Occipital lobe (tissue), 3 donors: ENCODE measurements at places on chromosomes 4 and X. TPM values are rescaled to one million over a fixed set of nuclear protein-coding genes. Genes with fewer than 3 reads are reported as not detected.

UCP1 gene
- total RNA-seq: not detected

ANKRD50 gene
- total RNA-seq: 114 TPM

ABCD1 gene
- total RNA-seq: 5.0 TPM

OTC gene
- total RNA-seq: 0.31 TPM

PTTG2 gene
- total RNA-seq: not detected

SULT1E1 gene
- 8.4 TPM for total RNA-seq

NSUN7 gene
- total RNA-seq: 4.4 TPM

CFI gene
- total RNA-seq: 3.1 TPM

CCDC120 gene
- 2.0 TPM for total RNA-seq

MAGED4 gene
- total RNA-seq: 46.2 TPM

VSIG4 gene
- total RNA-seq: 22.6 TPM

VCX2 gene
- not detected for total RNA-seq

IL2 gene
- not detected for total RNA-seq

CCNB3 gene
- total RNA-seq: 0.31 TPM

TBX22 gene
- total RNA-seq: not detected

CXCL6 gene
- total RNA-seq: 0.62 TPM

KCTD8 gene
- total RNA-seq: 1.2 TPM

S100P gene
- 1.6 TPM for total RNA-seq

MUC7 gene
- not detected for total RNA-seq

GSX2 gene
- total RNA-seq: 1.1 TPM

DCX gene
- total RNA-seq: 389 TPM

SLC25A14 gene
- 20.0 TPM for total RNA-seq

GLRA3 gene
- 5.0 TPM for total RNA-seq

ATP2B3 gene
- total RNA-seq: 7.2 TPM

RPS6KA6 gene
- total RNA-seq: 26.8 TPM

SH3BGRL gene
- 76.1 TPM for total RNA-seq

CPZ gene
- total RNA-seq: 3.9 TPM

FRMPD4 gene
- total RNA-seq: 34.5 TPM

VGLL1 gene
- total RNA-seq: not detected

ZNF330 gene
- total RNA-seq: 23.4 TPM

PF4V1 gene
- 2.5 TPM for total RNA-seq

FAM9B gene
- not detected for total RNA-seq

TLR7 gene
- total RNA-seq: 1.2 TPM

HPGD gene
- total RNA-seq: 4.2 TPM

PHOX2B gene
- not detected for total RNA-seq

DUSP21 gene
- total RNA-seq: not detected

DSPP gene
- 0.16 TPM for total RNA-seq

DRP2 gene
- 4.2 TPM for total RNA-seq

RAB9B gene
- 36.3 TPM for total RNA-seq

OCIAD1 gene
- 144 TPM for total RNA-seq

GC gene
- 0.31 TPM for total RNA-seq

USP26 gene
- total RNA-seq: not detected

HTT gene
- 71.1 TPM for total RNA-seq

TEX13C gene
- under 0.01 TPM for total RNA-seq

PLAC8 gene
- 1.4 TPM for total RNA-seq

SERTM2 gene
- total RNA-seq: 0.16 TPM

RNF175 gene
- 26.7 TPM for total RNA-seq
